Stimulated activated CD4-positive, alpha-beta T cell treated with anti-CD3 and anti-CD28 coated beads, TNF-alpha, amount 100 ng/mL, for 24 hours (primary cell): ENCODE measurements at places on chromosomes 7 and 10.
A peak's percentile ranks its signal among the peaks of the same experiment; 100 is the strongest.

DNA sequence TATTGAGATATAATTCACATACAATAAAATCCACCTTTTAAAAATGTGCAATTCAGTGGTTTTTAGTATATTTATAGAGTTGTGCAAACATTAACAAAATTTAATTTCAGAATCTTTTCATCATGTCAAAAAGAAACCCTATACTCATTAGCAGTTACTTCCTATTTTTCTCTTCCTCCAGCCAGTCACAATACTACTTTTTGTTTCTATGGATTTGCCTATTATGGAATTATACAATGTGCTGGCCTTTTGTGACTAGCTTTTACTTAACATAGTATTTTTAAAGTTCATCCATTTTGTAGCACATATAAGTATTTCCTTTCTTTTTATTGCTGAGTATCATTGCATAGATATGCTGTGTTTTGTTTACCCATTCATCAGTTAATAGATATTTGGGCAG lies 199.9 kb upstream of the IMMP2L start:
- no peak for DNase-seq

- no peak for DNase-seq
Observed at GRCh38 chr10:51770709-51771108, 71.3 kb upstream of the CSTF2T start.

DNA sequence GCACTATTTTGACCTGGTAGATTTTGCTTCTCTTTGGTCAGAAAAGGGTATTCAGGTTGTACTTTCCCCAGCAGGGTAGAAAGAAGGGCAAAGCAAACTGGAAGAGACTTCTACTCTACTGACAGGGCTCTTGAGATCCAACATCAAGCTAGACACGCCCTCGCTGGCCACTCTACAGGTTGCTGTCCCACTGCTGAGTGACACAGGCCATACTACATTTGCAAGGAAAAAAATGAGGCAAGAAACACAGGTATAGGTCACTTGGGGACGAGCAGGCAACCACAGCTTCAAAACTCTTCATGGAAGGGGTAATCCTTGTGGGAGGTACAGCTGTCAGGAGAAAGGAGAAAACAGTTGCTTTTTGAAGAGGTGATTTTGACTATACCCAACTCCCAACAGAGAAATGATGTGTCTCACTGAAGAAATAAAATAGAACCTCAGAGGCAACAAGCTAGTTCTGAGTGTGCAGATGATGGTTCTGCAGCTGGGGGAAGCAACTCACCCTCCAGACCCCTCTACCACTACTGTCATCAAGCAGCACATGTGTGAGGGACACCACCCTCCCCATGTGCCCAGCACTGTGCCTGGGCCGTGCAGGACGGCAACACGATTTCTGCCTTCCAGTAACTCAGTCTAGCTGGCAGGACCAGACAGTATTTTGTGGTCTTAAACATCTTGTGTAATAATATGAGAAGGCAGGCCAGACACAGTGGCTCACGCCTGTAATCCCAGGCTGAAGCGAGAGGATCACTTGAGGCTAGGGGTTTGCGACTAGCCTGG lies 16.3 kb downstream of the AKR1B1 start:
- no peak for DNase-seq

DNA sequence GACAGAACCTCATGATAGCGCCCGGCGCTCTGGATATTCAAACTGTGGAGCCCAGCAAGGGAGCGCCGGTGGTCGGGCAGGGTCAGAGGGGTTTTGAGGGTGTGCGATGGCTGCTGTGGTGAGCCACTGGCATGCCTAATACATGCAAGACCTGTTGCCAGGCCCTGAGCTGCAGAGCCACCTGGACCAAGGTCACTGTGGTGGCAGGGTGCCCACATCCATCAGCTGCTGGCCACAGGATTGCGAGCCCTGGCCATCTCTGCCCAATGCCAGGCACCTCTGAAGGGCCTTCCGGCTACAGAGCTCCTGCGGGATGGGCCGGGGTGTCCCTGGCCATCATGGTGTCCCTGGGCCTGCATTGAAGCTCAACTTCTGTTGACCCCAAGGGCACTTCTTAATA lies 123.0 kb upstream of the TNRC18 start:
- DNase-seq: no peak

GRCh38 chr10:132076578-132077081 lies 10.9 kb downstream of the JAKMIP3 start:
- no peak for DNase-seq

DNA sequence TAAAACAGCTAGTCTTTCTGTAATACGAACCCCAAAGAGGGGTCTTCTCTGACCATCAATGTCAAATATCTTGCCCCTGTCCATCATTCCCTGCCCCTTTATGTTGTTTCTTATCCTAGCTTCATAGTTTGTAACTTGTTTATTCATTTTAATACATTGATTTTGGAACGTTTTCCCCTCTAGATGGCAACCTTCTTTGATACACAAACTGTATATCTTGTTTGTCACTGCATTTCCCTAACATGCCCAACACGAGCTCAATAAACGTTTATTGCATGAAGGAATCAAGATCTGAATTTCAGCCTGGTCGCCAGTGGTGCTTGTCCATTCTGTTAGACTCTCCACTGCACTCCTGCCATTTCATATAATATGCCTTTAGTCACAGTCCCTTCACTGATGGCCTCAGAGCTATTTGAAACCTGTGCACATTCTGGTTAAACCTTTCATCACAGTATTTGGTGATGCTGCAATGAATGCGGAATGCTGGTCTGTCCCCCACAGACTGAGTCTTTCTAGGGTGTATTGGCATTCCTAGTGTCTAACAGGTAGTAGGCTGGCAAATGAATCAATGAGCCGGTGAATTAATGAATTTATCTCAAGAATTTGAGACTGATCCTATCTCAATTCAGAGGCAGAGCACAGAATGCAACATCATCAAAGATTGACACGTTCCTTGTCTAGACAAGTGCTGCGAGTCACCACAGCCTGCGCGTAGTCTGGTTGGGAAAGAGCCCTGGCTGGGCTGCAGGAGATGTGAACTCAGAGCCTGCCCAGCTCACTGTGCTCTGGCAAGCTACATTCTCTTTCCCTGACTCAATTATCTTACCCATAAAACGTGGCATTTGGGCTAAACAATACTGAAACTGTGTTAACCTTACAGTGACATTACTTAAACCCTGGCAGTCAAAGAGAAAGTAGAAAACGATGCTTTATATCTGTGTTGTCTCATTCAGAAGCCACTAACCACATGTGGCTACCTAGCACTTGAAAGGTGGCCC lies 55.2 kb upstream of the FRMD4A start:
- peak; percentile 49 for DNase-seq

DNA sequence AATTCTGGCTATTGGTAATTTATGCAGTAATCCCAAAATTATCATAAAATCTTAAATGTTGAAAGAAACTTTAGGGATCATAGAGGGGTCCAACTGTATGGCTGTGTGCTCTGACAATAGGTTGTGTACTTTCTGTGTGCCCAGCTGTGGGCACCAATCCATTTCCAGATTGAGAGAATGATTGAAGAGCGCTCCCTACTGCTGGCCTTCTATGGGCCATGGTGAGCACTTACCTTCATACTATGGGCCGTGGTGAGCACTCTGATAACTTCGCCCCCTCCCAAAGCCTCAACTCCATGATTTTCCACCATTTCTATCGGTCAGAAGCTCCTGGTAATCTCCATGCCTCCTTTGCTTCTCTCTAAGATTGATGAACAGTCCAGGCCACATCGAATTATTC lies 118.6 kb downstream of the STRA8 start:
- DNase-seq: no peak

DNA sequence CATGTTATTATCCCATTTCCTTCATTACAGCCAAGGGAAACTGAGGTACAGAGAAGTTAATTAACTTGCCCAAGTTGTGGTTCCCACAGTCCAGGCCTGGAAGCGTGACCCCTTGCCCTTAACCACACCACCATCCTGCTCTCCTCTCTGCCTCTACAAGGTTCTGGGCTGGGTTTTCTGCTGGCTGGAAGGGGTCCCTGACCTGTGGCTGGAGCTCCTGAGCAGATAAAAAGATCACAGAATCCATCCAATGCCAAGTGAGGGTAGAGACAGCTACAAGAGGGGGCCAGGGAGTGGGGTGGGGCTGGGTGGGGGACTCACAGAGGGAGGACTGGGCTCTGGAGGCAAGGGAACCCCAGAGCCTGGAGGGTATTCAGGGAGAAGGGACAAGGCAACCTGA lies 9.7 kb downstream of the ASB10 start:
- no peak for DNase-seq

DNA sequence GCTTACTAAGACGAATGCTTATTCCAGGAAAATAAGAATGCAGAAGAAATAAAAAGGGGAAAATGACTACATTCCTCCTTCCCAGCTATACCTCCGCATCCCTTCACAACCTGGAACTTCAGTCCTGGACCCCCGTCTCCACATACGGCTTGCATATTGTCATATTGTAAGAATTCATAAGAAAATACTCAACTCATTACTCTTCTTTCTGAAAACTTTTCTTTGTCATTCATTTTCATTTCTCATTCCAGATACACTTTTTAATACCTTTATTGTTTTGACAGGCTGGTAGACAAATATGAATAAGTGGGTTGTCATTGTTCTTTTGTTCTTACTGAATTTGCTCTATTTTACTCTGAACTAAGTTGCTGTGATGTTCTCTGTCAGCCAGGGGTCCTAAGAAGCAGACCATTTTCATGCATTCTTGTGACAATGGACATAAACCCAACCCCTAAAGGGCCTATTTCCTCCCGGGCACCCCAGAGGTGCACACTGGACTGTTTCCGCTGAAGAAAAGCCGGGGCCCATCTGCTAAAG lies 23.3 kb upstream of the SFTPA2 start:
- DNase-seq: no peak

GRCh38 chr7:2921653-2922347 lies 77.7 kb upstream of the GNA12 start:
- no peak for DNase-seq

DNA sequence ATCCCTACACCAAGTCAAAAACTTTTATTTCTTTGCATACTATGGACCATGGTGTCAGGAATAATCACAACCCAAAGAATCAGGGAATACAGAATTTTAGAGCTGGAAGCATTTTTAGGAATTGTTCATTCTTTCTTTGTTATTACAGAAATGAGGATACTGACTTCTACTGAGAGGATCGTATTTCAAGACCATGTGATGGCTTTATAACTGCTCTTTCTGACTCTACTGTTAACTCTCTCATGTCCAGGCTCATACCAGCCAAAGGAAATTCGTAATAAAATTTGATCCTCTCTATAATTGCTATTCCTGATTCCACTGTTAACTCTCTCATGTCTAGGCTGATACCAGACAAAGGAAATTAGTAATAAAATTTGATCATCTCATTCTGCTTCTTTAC lies 1050.9 kb upstream of the C7orf33 start:
- DNase-seq: no peak
